ENCODE measurements at places on chromosomes 1 and 21.
A peak's percentile ranks its signal among the peaks of the same experiment; 100 is the strongest.

- no peak for DNase-seq
Measured at GRCh38 chr1:13737398-13737797, 37.4 kb downstream of the PRDM2 start.

GRCh38 chr1:21804536-21804935 lies 7.5 kb upstream of the LDLRAD2 start:
- DNase-seq: no peak

GRCh38 chr21:44867464-44867863 lies 6.0 kb downstream of the PTTG1IP start:
- no peak for DNase-seq

- no peak for DNase-seq
Measured at GRCh38 chr1:73162564-73162963, 880.2 kb upstream of the NEGR1 start.

DNA sequence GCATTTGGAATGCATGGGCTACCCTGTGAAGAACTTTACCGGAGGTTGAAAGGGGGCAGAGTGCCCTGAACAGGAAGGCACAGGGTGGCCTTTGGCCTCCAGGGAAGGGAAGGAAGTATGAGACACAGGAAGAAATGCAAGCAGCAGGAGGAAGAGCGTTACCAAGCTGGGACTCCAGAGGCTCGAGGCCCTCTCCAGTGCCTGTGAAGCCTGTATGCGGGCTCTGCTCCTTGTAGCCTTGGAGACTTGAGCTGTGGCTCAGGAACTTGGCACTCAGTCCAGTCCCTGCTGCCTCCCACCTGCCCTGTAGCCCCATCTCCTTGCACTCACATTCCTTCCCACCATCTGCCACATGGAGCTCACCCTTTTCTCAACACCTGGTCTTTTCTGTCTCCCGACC lies 33.5 kb upstream of the RNF19B start:
- no peak for DNase-seq

DNA sequence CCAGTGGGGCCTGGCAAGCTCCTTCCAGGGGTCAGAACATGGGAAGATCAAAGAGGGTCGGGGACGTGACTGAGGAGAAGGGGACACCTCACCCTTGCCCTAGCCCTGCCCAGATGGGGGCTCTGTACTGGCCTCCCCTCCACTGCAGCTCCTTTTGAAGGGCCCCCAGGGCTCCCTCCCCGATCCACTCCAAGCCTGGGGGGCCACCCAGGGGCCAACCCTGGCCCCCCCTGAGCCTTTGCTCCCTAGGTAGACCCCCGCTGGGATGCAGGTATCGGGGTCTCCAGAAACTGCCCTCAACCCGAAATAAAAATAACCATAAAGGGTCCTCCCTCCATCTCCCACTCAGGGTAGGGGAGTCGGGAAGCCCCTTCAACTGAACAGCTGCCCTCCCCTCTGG lies 37.4 kb upstream of the FAM131C start:
- no peak for DNase-seq

- DNase-seq: no peak
Measured at GRCh38 chr21:45617021-45617921, 26.3 kb upstream of the PCBP3 start.

GRCh38 chr1:37480125-37480466 lies 5.7 kb downstream of the ZC3H12A start:
- DNase-seq: no peak

- no peak for DNase-seq
Measured at GRCh38 chr1:170461762-170462384, 70.1 kb upstream of the GORAB start.

DNA sequence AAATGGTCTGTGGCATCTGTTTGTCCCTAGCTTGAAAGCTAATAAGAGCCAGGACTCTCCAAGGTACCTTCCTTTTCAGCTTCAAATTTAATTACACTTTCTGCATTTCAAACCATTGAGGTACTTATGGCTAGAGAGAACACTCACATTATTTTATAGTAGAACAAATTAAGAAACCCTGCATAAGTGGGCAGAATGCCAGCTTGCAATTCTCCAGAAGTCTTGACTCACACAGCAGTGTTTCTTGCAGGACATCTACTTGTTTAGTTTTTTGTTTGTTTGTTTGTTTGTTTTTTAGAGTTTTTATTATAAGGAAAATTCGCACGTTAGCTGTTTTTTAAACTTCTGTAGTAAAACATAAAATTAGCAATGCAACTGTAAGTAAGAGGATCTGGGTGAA lies 397.2 kb downstream of the NEGR1 start:
- DNase-seq: no peak

DNA sequence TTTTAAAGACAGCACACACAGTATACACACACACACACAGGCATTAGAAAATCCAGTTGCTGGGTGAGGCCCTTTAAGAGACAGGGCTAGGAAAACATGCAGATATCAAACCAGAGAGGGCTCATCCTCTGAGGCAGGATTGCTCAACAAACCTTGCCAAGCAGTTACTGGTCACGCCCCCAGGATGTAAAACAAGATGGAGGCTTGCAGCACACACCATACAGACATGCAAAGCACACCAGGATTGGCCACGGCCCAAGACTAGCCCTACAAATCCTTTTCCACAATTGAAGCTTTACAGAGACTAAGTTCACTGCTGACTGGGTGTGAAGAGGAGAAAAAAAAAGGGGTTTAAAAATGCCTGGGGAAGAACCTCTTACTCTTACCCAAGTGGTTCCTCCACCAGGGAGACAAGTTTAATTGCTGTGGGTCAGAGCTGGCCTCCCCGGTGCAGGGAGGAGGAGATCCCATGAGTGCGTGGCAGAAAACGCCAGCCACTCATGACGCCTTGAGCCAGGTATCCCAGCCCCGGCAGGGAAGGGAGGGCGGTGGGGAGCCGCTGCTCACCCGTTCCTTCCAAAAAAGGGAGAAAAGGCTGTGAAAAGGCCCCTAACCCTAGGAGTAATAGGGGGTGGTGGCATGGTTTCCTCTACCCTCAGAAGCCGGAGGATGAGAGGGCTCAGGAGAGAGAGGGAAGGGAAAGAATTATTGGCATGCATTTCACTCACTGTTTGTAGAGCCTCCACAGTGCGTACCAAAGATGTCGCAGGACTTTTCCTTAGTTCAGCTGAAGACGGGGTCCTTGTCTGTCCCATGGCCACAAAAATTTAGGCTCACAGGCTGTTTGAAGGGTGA lies 594.6 kb upstream of the ZP4 start:
- DNase-seq: no peak

GRCh38 chr1:24769656-24770651 lies 24.7 kb downstream of the CLIC4 start:
- no peak for DNase-seq

DNA sequence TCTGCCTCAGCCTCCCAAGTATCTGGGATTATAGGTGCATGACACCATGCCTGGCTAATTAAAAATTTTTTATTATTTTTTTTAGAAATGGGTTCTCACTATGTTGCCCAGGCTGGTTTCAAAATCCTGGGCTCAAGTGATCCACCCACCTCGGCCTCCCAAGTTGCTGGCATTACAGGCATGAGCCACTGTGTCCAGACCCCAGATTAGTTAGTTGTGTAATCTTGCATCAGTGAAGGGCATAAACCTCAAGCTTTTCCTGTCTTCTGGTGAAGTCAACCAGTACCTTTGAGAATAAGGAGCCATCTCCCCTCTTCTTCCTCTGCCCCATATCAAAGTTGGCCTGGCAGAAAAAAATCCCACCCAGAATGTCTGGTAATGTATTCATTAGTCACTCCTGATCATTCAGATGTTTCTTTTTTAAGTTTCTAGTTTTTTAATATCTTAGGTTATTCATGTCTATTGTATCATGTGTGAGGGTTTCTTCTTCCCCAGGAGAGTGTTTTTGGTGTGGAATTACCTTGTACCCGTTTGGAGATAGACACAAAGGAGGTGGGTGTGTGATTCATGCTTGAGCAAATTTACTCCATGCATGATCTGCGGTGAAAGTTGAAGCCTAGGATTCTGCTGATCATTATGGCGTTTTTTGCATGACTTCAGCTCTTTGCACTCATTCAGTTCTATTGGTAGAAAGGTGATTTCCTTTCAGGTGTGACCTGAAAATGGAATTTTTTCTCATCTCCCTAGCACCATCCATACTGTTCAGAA lies 144.0 kb downstream of the FMN2 start:
- no peak for DNase-seq

DNA sequence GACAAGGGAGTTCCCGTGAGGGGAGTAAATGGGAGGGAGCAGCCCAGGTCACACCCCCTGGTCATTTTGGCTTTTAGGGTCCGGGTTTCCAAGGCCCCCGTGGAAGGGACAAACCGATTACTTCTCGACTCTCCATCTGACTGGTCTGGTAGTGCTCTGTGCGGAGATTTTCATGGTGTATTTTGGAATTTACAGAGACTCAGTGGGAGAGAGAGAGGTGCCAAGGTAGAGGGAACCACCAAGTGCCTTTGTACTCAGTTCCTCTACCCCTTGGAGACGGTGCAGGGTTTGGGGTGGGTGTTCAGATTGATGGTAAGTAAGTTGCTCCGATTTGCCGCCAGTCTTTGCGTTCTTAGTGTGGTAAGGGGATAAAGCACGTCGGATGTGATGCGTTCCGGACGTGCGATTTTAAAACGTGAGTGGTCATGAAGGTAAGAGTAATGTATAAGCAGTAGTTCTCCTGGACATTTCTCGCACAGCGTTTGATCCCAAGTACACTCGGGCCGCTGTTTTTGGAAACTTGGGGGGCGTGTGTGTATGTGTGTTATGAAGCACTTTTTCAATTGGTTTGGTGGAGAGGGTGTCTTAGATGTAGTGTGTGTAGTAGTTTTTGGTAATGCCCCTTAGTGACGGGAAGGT lies 682 bp downstream of the SUCO start:
- DNase-seq: peak; percentile 35

- no peak for DNase-seq
Measured at GRCh38 chr1:115198938-115199337, 109.6 kb upstream of the TSPAN2 start.

DNA sequence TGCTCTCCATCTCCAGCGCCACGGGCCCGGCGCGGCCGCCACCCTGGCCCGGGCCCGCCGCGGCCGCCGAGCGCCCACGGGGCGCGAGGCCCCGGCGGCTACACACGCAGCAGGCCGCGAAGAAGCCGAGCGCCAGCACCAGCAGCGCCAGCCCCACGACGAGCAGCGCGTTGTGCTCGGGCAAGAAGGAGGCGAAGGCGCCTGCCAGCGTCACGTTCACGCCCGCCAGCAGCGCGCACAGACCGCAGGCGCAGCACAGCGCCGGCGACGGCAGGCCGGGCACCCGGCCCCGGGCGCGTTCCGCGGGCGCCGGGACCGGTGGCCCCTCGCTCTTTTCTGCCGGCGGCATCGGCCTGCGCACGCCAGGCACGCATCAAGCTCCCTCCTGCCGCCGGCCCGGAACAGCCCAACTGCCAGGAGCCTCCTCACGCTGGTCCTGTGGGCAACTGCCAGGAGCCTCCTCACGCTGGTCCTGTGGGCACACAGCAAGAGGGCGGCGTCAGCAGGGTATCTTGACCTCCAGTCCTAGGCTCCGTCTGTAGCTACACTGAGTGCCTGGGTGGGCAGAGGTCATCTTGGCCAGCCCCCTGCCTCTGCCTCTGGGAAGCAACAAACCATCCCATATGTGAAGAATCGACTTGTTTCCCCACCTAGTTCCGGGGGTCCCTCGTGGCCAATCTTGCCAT lies 18.1 kb downstream of the KNCN start:
- no peak for DNase-seq

DNA sequence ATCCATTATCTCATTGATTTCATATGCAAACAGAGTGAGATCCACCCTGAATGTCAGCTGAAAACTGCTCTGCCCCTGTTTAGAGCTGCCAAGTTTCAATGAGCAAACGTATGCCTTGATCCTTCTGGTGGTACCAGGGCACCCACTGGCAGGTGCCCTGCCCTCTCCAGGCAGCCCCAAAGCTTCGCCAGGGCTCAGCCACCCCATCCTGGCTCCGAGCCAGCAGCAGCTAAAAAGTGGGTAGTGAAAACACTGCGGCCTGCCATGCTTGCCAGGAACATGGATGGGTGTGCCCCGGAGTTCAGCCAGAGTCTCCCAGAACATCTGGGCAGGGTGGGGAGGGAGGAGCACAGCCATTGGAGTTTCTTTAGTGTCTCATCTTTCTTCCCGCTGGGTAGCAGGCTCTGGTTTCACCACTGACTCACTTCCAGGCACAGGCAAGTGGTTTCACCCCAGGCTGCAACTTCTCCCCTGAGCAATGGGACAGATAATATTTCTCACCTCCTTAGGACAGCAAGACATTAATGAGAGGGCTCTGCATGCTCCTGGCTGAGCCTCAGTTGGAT lies 8.1 kb upstream of the LMX1A start:
- no peak for DNase-seq

DNA sequence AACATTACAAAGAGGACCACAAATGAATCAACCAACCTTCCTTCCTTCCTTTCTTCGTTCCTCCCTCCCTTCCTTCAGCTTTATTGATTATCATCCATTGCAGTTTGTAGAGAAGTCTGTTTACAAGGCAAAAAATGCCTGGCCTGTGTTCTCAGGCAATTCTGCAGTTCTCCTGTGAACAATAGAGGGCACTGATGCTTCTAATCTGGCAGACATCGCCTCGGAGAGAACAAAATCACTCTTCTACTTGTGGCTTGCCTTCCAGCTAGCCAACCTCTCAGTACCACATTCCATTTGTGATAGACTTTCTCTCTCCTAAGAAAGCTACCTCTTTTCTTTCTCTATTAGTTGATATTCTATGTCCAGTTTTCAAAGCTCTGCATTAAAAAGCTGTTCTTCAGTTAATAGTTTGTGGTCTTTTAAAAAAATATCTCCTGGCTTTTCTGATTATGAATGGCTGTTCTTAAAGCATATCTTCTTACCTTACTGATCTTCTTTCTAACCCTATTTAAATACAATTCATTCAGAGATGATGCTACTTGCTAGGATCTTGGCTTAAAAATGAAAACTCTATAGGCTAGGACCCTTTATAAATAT lies 26.9 kb upstream of the ESRRG start:
- DNase-seq: no peak

GRCh38 chr1:210445931-210446330 lies 117.2 kb downstream of the HHAT start:
- no peak for DNase-seq

DNA sequence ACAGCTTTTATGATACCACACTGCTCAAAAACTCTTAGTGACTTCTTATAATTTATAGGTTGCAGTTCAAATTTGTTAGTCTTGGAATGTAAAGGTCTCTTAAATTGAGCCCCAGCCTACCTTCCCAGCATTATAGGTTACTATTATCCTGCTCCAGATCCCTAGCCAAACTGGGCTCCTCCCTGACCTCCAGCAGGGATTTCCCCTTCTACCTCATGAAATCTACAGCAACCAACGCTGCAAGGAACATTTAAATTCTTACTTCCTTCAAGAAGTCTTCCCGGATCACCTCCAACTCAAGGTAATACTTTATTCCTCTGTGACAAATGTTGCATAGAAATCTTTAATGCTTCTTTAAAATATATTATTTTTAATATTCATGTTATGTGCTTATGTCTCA lies 255.1 kb upstream of the C1orf105 start:
- no peak for DNase-seq

GRCh38 chr1:162328512-162328911 lies 48.1 kb downstream of the SPATA46 start:
- no peak for DNase-seq

DNA sequence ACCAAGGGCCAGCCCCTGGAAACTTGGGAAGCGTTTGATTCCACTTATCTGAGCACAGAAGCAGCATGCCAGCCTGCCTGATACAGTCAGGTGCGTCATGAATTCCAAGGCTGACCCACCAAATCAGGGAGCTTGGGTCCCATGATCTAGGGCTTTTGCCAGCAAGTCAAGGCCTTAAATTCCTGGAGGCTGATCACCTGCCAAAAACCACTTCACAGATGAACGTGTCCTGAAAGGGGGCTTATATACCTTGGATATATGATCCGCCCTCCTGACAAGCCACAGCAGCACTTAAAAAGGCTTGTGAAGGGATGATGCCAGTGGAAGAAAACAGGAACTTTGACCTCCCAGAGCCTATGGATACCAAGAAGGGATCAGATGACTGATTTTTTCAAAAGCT lies 24.0 kb upstream of the CLIC6 start:
- no peak for DNase-seq
